ENCODE measurements at places on chromosomes 1 and 21.

DNA sequence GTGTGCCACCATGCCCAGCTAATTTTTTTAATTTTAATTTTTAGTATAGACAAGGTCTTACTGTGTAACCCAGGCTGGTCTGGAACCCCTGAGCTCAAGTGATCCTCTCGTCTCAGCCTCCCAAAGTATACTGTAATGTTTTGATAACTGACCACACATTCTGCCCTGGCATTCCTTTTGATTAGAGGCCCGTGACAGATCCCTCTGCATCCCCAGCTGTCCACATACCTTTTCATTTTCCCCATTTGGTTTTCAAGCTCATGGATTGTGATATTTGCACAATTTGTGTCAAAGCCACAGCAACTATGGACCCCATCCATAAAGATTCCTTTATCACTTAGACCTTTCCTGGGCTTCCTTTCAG is 116.8 kb upstream of the ATP1A1 start:
- DNase-seq, result no peak

- DNase-seq, result no peak
Measured at GRCh38 chr1:6884652-6885153, 99.4 kb downstream of the CAMTA1 start.

- DNase-seq, result no peak
Measured at GRCh38 chr1:228378090-228378872, 28.4 kb downstream of the TRIM11 start.

DNA sequence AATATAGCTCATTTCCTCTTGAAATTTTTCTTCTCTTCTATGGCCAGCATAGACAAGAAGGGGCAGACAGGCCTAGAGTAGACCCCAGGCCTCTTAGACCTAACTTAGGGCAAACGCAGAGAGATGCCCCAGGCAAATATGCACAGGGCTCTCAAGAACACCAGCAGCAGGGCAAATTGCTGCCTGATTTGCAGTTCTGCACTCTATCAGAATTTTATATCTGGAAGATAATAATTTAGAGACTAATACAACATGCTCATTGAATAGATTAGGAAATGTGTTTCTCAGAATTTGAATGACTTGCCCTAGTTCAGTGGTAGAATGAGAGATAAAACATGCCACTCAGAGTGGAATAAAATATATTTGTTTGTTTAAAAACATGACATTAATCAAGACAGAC is 200.4 kb upstream of the ADGRL2 start:
- DNase-seq, result no peak

DNA sequence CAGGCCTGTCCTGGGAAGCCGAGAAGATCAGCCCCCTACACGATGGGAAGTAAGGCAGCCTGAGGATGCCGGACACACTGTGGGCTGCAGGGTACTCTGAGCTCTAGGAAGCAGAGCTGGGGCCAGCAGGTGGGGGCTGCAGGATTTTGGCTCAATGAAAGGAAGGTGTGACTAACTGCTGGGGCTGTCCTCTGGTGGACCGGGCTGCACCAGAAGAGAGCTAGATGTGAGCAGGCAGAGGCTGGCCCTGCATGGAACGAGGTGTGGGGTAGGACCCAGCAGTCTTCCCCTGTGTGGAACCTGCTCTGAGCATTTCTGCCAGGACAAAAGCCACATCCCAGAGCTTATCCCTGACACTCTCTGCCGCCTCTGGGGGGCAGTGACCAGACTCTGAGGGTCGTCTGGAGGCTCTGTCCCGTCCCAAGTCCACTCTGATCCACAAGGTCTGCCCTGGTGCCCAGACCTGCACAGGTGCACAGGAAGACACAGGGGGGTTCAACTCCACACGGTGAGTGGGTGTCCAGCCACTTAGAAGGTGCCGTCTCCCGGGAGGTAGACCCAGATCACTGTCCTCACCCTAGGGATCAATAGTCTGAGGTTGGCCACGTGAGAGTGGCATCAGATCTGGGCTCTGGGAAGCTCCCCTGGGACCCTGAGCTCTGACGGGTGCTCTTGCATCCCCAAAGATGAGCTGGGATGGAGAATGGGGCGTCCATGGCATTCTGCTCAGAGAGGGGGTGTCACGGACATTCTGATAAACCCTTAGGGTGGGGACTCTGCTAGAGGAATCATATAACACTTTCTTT is 187.6 kb upstream of the VAMP3 start:
- no peak for DNase-seq

DNA sequence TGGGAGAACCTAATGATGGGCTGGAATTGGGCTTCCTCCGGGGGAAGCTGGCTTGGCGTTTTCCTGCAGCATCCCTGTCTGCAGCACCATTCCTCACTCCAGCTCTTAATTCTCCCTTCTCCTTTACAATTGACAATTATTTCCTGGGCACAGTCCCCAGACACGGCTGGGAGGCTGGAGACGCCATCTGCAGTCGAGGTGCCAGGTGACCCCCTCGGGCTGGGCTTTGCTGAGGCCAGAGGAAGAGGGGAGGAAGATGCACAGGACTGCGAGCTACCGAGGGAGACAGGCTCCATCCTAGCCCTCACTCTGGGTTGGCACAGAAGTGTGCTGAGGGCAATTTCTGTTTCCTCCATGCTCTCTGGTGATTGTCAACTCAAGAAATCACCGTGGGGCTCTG is 453.8 kb downstream of the PTPRU start:
- no peak for DNase-seq

- no peak for DNase-seq
Measured at GRCh38 chr1:4170548-4171340, 270.7 kb upstream of the C1orf174 start.

GRCh38 chr1:53470584-53470983 is 11.4 kb downstream of the DMRTB1 start:
- DNase-seq, result no peak

DNA sequence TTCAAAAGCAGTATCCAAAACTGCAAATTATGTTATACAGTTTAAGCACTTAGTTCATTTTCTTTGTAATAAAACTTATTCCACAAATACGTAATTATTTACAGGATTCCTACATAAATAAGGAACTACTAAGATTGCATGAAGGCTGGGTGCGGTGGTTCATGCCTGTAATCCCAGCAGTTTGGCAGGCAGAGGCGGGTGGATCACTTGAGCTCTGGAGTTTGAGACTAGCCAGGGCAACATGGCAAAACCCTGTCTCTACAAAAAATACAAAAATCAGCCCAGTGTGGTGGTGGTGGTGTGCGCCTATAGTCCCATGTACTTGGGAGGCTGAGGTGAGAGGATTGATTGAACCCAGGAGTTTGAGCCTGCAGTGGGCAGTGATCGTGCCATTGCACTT is 69.3 kb downstream of the POU2F1 start:
- no peak for DNase-seq

DNA sequence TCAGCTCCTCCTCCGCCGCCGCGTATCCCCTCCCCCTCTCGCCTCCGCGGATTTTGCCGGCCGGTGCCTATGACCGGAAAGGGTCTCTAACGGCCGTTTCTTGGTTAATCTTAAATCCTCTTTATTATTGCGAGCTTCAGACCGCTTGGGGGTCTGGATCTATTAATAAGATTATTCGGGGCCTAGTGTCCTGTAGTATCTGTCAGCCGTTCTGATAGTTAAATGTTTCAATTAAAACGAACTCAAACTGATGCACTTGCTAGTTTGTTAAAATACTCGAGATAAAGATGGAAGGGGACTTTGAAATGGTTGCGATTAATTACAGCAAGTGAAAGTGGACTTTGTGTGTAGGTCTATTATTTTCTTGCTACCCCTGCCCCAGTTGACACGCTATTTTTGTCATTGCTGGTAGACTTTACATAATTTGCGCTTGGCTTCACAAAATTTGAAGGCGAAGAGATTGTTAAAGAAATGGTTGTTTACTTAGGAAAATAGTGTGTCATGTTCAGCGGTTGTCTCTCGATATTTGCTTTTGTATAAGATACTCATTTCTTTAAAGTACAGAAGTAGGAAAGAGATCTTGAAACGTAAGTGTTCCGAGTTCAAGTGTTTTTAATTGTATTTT is 779 bp downstream of the SON start:
- DNase-seq, result no peak

- no peak for DNase-seq
Measured at GRCh38 chr1:50615036-50615750, 191.9 kb upstream of the DMRTA2 start.

DNA sequence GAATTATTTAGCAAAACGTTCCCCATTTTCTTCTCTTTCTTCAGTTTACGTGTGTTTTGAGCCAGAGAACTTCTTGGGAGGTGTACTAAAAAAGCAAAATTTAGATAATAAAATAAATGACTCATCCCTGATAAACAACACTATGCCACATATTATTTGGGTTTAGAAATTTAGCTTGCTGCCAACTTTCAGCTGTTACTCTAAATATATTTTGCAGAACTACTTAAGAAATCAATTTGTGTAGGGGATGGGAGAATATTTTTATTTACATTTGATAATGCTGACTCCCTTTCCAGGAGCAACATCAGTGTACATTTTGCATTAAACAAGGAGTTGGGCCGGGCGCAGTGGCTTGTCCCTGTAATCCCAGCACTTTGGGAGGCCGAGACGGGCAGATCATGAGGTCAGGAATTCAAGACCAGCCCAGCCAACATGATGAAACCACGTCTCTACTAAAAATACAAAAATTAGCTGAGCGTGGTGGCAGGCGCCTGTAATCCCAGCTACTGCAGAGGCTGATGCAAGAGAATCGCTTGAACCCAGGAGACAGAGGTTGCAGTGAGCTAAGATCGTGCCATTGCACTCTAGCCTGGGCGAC is 151.4 kb upstream of the ZRANB2 start:
- DNase-seq, result no peak

DNA sequence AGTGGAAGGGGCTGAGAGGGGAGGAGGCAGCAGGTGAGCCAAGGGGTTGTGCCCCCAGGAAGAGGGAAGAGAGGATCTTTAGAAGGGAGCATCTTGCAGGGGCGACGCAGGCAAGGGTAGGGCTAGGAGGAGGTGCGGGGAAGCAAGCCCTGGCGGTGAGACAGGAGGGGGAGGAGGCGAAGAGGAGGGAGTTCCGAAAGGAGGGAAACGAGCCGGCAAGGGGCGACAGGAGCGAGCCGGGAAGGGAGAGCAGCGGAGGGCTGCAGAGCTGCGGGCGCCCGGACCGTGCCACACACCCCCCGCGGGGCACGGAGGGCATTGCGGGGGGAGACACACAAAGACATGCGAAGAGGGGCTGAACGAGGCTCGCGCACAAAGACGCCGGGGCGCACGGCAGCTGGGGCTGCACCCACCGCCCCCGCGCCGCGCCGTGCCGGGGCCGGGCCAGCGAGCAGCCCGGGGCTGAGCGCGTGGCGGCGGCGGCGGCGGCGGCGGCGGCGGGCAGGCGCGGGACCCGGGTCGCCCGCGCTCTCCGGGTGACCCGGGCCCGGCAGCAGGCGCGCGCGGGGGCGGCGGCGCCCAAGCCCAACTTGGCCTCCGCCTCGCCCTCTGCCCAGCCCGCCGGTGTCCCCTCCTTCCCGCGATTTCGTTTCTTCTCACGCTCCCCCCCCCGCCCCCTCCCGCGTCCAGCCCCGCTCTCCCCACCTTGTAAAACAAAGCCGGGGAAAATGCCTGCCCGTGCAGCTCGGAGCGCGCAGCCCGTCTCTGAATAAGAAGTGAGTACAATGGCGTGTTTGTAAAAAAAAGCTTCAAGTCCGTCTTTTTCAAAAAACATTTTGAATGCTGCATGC is at the start of gene KCNK2:
Gene KCNK2, plus strand, starts transcription at position 206 of the 851 bp plus-strand sequence. CDS start 649 bp downstream, outside the sequence.
- DNase-seq, result no peak

- no peak for DNase-seq
Measured at GRCh38 chr1:234533034-234533891, 54.3 kb upstream of the TARBP1 start.

DNA sequence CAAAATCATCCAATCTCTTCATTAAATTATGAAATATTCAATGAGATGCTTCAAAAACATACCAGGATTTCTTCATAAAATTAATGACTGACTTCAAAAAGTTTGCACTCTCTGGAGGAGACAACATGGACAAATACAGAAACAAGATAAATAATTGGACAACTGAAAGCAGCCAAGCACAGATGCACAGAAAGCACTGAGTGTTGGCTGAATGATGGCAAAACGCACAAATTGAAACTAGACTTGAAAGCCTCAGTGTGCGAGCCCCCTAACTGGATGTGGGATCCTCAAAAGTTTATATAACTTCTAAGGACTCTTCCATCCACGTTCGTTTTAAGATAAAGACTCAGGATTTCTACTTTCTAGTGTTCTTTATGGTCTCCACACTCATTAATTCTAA is 27.9 kb downstream of the RGS18 start:
- no peak for DNase-seq

- no peak for DNase-seq
Measured at GRCh38 chr1:39623053-39623452, 16.4 kb downstream of the HEYL start.

- no peak for DNase-seq
Measured at GRCh38 chr1:29593601-29594382, 357.5 kb downstream of the PTPRU start.

DNA sequence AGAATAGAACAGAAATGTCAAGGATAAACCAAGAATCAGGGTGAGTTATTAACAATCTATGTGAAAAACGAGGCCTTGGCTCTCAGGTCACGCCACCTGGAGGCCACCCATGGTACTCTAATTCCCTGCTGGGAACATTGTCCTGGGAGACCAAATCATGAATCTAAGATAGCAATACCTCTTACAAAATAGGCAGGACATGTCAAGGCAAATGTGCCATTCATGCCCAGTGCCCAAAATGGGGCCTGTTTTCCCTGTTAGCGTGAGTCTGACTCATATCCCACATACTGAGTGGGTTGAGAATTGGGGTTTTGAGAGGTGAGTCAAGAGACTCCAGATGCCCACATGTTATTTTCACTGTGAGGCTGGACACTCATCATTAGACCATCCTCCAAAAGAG is 380.8 kb downstream of the HHIPL2 start:
- DNase-seq, result no peak

DNA sequence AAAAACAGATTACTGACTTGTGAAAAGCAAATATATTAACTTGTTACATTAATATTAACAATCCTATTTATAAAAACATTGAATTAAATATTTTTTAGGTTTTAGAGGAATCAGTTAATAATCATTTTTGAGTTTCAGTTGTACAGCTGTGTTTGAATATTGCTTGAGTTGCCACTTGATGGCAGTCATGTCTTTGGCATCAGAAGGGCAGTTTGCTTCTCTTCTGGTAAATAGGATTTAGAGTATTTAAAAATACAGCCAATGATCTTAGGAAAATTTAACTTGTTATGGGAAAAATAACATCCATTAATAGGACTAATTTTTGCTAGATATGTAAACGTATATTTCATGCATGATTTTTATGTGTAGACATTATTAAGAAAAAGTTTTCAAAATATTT is 234.1 kb downstream of the NCAM2 start:
- no peak for DNase-seq

All from omental fat pad (tissue), 4 donors.